ENCODE measurements at places on chromosomes 11 and 22. TPM values are rescaled to one million over a fixed set of nuclear protein-coding genes. Genes with fewer than 3 reads are reported as not detected.

DNA sequence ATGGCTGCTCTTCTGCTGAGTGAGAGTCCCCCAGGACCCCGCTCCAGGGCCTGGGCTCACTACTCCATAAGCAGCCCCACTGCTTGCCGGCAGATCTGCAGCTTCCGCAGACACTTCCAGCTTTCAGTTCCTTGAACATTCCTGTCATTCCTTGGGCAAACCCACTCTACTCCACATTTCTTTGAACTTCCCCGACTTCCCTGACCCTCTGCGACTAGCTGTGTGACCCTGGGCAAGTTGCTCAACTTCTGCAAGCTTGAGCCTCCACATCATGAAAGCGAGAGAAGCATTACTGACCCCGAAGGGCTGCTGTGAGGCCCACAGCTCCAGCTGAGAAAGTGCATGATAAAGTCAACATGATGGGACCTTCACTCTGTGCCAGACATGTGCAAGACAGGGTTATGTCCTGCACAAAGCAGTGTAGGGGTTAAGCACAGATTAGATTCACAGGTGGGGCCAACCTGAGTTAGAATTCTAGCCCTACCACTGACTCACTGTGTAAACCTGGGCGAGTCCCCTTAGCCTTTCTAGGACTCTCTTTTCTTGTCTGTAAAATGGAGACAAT, 51.8 kb downstream of the THAP12 start:
- DNase-seq = no peak

- no peak for DNase-seq
These were observed 1052.1 kb downstream of the LRRC4C start for GRCh38 chr11:40407355-40407754.

GRCh38 chr11:130078080-130078479, 8.4 kb downstream of the APLP2 start:
- no peak for DNase-seq

- DNase-seq = no peak
These were observed 109.1 kb downstream of the LARGE1 start for GRCh38 chr22:33811208-33811607.

DNA sequence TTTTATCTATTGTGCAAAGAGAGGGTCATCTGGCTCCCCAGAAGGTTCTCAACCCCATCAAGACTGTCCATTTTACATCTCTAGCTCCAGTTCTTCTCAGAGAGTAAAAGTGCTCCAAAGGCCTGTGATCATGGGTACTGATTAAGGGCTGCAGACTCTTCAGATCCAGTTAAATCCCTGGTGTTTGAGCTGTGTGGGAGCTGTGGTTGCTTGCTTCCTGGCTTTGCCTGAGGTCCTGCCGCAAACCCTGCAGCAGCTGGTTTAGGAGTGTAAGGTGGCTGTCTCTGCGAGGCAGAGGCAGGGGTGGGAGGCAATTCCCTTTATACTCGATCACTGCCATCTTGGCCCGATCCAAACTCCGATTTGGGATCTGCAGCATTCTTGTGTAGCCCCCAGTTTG, 1.2 kb downstream of the MRPL17 start:
- DNase-seq = peak; percentile 36

GRCh38 chr11:57368106-57368844, 12.7 kb downstream of the PRG3 start:
- DNase-seq = no peak

GRCh38 chr22:47083379-47083986, 321.0 kb downstream of the TBC1D22A start:
- no peak for DNase-seq

DNA sequence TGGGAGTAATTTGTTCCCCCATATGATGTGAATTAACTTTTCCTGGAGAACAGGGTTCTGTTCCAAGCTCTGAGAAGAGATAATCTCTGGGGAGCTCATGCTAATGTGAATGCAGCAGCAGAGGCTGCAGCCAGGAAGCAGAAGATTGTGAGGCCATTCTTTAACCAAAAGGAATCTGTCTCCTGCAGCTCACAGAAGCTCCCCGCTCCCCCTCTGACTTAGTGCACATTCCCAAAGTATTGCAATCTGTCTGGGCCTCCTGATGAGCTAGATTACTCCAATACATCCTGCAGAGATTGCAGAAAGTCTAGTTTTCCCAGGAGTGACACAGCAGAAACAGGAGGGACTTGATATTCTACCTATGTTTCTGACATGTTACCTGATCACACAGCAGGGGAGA, 420.6 kb upstream of the FAT3 start:
- DNase-seq = no peak

DNA sequence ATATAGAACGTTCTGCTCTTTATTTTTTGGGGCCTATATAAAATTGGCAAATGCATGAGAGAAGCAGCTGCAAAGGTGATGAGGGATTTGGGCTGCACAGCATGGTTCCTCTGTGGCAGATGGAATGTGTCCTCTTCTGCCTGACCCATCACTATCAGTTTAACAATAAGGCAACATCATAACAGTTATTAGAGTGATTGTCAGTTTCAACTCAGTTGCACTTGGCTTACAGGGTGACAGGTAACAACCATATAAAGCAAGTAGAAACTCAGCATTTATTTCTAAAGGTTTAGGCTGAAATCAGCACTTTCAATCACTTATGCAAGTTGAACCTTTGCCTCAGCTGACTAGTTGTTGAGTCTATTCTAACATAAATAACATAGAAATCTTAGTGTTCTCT, 935.4 kb upstream of the CHORDC1 start:
- DNase-seq = no peak

DNA sequence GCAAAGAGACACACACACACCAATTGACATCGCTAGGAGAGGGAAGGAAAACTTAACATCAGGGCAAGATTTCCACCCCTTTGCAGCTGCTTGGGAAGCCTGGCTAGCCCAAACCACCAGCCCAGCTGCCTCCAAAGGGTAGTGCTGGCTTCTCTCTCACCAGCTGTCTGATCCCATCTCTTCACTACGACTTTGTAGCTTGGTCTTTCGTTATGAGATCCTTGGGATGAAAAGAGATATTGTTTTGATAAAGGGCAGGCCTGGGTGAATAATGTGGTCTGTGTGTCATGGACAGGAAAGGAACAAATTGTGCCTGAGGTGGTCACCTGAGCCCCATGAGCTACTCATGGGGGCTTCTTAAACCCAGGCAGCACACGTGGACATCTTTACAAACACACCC, 101.9 kb downstream of the ARL14EP start:
- no peak for DNase-seq

- no peak for DNase-seq
These were observed 37.0 kb upstream of the GNAZ start for GRCh38 chr22:23033116-23033905.

GRCh38 chr11:4134806-4135205, 40.2 kb downstream of the RRM1 start:
- DNase-seq = no peak

The ARL2 gene
- total RNA-seq = 109 TPM

The DCHS1 gene
- total RNA-seq = 0.80 TPM

The OR5A1 gene
- not detected for total RNA-seq

The IFTAP gene
- total RNA-seq = 3.0 TPM

The TRIM49 gene
- not detected for total RNA-seq
